Thoracic aorta (tissue), 2 donors: ENCODE measurements at places on chromosomes 2 and 18. TPM values are rescaled to one million over a fixed set of nuclear protein-coding genes. Genes with fewer than 3 reads are reported as not detected.

- H3K4me3 ChIP-seq, result peak overlapping the region; percentile 66
- no peaks in the 10 kb centered on the region for H3K27me3 ChIP-seq
- DNase-seq, result no peak
- H3K27ac ChIP-seq, result peak overlapping the region; percentile 82
- H3K36me3 ChIP-seq, result no peaks in the 10 kb centered on the region
Observed at GRCh38 chr2:207333599-207334300, 168.0 kb upstream of the KLF7 start.

GRCh38 chr2:181389524-181389923 is 67.7 kb upstream of the ITGA4 start:
- no peaks in the 10 kb centered on the region for H3K36me3 ChIP-seq
- no peaks in the 10 kb centered on the region for H3K27me3 ChIP-seq
- peaks cover 5% of the 10 kb centered on the region for H3K4me1 ChIP-seq
- no peak overlapping the region for H3K27ac ChIP-seq
- H3K4me3 ChIP-seq, result no peak overlapping the region

DNA sequence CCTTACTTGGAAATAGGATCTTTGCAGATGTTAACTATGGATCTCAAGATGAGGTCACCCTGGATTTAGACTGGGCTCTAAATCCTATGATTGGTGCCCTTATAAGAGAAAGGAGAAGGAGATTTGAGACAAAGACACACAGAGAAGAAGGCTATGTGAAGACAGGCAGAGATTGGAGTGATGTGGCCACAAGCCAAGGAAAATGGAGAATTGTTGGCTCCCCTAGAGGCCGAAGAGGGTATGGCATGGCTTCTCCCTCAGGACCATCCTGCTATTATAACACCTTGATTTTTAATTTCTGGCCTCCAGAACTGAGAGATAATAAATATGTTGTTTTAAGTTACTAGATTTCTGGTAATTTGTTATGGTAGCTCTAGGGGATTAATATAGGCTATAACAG is 7.6 kb downstream of the CYBRD1 start:
- H3K4me3 ChIP-seq, result no peak overlapping the region
- peaks cover 59% of the 10 kb centered on the region for H3K4me1 ChIP-seq
- H3K27me3 ChIP-seq, result no peaks in the 10 kb centered on the region
- H3K36me3 ChIP-seq, result no peaks in the 10 kb centered on the region

GRCh38 chr18:3081584-3081991 is 68.6 kb upstream of the LPIN2 start:
- no peak overlapping the region for H3K27ac ChIP-seq
- no peaks in the 10 kb centered on the region for H3K27me3 ChIP-seq
- no peak for DNase-seq
- no peaks in the 10 kb centered on the region for H3K4me1 ChIP-seq
- H3K36me3 ChIP-seq, result peaks cover 15% of the 10 kb centered on the region
- H3K4me3 ChIP-seq, result no peak overlapping the region

- H3K4me1 ChIP-seq, result no peaks in the 10 kb centered on the region
- no peak overlapping the region for H3K4me3 ChIP-seq
- no peaks in the 10 kb centered on the region for H3K36me3 ChIP-seq
- H3K27me3 ChIP-seq, result no peaks in the 10 kb centered on the region
Observed at GRCh38 chr2:65688141-65688886, 255.9 kb upstream of the SPRED2 start.

DNA sequence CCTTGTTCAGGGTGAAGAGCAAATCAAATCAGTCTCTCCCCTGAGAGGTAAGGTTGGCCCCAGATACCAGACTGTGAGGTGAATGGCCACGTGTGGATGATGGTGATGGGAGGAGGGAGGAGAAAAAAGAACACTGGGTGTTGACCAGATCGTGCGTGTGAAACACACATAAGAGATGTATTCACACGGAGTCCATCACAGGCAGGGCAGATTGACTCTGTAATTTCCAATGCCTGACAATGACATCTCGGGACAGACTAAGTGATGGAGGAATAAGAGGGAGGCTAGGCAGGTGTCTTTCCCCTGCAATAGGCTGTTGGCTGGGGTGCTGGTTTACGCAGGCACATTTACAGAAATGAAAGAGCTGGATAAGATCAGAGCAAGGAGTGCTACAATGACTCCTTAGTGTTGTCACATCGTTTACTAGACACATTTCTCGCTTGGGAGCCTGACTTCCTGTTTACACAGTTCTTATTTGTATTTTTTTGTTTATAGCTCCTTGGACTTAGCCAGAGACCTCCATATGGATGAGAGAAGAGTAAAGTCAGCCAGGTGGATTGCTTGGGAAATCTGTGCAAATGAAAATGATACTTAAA is 43.1 kb downstream of the CPO start:
- peak overlapping the region; percentile 28 for H3K4me3 ChIP-seq
- no peaks in the 10 kb centered on the region for H3K36me3 ChIP-seq
- no peak for DNase-seq
- no peak overlapping the region for H3K27ac ChIP-seq

GRCh38 chr18:78679613-78680260 is 299.9 kb upstream of the SALL3 start:
- no peaks in the 10 kb centered on the region for H3K36me3 ChIP-seq
- no peak overlapping the region for H3K4me3 ChIP-seq
- H3K27me3 ChIP-seq, result no peaks in the 10 kb centered on the region
- DNase-seq, result no peak
- no peaks in the 10 kb centered on the region for H3K4me1 ChIP-seq

- no peak overlapping the region for H3K4me3 ChIP-seq
- peaks cover 26% of the 10 kb centered on the region for H3K4me1 ChIP-seq
- no peak overlapping the region for H3K27ac ChIP-seq
- no peak for DNase-seq
Observed at GRCh38 chr2:62221141-62221540, 25.2 kb downstream of the B3GNT2 start.

DNA sequence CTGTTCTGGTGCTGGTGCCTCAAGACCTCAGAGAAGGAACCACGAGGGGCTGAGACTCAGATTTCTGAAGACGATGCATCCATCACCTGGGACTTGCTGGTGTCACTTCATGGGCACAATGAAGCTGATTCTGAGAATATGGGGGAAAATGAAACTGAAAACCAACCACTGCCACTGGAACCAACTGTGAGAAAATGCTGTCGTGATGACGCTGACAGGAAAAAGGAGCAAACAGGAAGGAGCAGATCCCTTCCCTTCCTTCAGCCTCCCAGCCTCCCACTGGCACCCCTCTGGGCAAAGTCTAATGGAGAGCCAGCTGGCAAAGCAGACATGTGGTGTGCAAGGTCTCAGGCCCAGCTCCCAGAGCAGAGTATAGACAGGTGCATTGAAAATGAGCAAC is 109.7 kb downstream of the FOXI3 start:
- no peaks in the 10 kb centered on the region for H3K36me3 ChIP-seq
- H3K4me1 ChIP-seq, result no peaks in the 10 kb centered on the region
- no peaks in the 10 kb centered on the region for H3K27me3 ChIP-seq
- H3K4me3 ChIP-seq, result no peak overlapping the region
- DNase-seq, result no peak
- H3K27ac ChIP-seq, result no peak overlapping the region

GRCh38 chr18:30712383-30712782 is 330.2 kb downstream of the DSC3 start:
- no peaks in the 10 kb centered on the region for H3K27me3 ChIP-seq
- no peaks in the 10 kb centered on the region for H3K4me1 ChIP-seq
- DNase-seq, result no peak
- no peak overlapping the region for H3K27ac ChIP-seq
- H3K36me3 ChIP-seq, result no peaks in the 10 kb centered on the region
- no peak overlapping the region for H3K4me3 ChIP-seq

GRCh38 chr2:150681120-150681804 is 193.8 kb upstream of the RND3 start:
- no peak overlapping the region for H3K4me3 ChIP-seq
- no peak overlapping the region for H3K27ac ChIP-seq
- no peaks in the 10 kb centered on the region for H3K4me1 ChIP-seq
- no peaks in the 10 kb centered on the region for H3K36me3 ChIP-seq

GRCh38 chr2:77567723-77568122 is 45.5 kb upstream of the LRRTM4 start:
- H3K27ac ChIP-seq, result no peak overlapping the region
- no peaks in the 10 kb centered on the region for H3K4me1 ChIP-seq
- H3K27me3 ChIP-seq, result no peaks in the 10 kb centered on the region
- no peaks in the 10 kb centered on the region for H3K36me3 ChIP-seq
- H3K4me3 ChIP-seq, result no peak overlapping the region

DNA sequence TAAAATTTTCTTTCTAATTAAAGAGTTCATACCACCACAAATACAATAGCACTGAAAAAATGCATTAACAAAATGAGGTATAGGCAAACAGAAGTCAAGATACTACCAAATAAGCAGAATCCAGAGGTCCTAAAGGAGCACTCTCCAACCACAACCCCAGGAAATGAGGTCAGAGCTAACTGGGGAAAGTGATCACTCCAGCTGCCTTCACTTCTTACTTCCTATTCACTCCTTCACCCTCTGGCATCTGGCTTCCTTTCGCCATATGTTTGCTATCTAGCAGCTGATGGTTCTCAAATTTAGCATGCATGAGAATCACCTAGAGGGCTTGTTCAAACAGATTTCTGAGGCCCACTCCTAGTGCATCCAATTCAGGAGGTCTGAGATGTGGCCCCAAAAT is 212.6 kb upstream of the ACVR2A start:
- H3K27ac ChIP-seq, result no peak overlapping the region
- no peak for DNase-seq
- no peaks in the 10 kb centered on the region for H3K4me1 ChIP-seq
- no peaks in the 10 kb centered on the region for H3K27me3 ChIP-seq
- H3K36me3 ChIP-seq, result no peaks in the 10 kb centered on the region
- no peak overlapping the region for H3K4me3 ChIP-seq

DNA sequence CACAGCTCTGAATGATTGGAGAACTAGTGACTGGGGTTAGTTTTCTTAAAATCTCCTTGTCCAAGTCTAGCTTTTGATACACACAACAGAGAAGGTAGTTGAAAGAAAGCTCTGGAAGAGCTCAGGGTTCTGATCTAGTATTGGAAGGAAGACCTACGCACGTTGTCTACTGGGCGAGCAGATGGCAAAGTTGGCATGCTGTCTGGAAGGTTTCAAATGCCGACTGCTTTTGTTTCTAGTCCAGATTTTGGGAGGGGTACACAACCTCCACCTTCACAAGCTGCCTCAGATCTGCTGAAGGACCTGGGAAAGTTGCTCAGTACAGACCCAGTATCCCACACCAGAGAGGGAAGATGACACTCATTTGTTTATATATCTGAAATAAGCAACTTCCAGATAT is 507.3 kb downstream of the RNF144A start:
- H3K36me3 ChIP-seq, result no peaks in the 10 kb centered on the region
- H3K27ac ChIP-seq, result no peak overlapping the region
- no peaks in the 10 kb centered on the region for H3K4me1 ChIP-seq

DNA sequence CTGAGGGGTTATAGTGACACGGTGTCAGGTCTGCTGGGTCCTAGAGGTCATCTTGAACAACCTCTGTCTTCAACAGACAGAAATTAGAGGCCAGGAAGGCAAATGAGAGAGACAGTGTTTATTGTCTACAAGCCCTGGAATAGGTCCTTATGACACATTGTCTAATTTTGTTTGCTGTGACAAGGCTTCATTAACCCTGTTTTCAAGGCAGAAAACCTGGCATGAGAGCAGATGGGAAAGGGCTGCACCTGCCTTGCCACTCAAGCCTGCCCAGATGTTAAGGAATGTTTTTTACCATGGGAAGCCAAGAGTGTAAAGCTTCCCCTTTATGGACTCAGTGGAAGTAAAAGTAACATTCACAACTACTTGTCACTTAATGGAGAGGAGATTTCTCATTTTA is 275.3 kb downstream of the KCNS3 start:
- no peaks in the 10 kb centered on the region for H3K36me3 ChIP-seq
- no peaks in the 10 kb centered on the region for H3K4me1 ChIP-seq
- DNase-seq, result no peak
- H3K4me3 ChIP-seq, result no peak overlapping the region

DNA sequence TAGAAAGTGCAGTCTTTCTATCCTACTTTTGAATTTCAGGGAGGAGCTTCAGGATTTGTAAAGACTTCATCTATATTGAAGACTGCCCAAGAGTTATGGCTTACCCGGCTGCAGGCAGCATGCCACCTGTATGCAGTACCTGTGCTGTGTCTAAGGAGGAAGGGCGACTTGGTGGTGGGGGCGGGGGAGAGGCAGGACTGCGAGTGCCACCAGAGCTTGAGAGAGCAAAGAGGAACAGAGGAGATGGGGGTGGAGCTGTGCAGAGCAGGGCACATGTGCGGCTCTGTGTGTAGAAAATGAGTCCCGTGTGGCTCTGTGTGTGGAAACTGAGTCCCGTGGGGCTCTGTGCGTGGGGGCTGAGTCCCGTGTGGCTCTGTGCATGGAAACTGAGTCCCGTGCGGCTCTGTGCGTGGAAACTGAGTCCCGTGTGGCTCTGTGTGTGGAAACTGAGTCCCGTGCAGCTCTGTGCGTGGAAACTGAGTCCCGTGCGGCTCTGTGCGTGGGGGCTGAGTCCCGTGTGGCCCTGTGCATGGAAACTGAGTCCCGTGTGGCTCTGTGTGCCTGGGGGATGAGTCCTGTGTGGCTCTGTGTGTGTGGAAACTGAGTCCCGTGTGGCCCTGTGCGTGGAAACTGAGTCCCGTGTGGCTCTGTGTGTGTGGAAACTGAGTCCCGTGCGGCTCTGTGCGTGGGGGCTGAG is 43.2 kb downstream of the LDLRAD4 start:
- DNase-seq, result no peak
- peak overlapping the region; percentile 86 for H3K27ac ChIP-seq
- H3K4me3 ChIP-seq, result peak overlapping the region; percentile 43
- H3K27me3 ChIP-seq, result no peaks in the 10 kb centered on the region
- H3K4me1 ChIP-seq, result peaks cover 87% of the 10 kb centered on the region

DNA sequence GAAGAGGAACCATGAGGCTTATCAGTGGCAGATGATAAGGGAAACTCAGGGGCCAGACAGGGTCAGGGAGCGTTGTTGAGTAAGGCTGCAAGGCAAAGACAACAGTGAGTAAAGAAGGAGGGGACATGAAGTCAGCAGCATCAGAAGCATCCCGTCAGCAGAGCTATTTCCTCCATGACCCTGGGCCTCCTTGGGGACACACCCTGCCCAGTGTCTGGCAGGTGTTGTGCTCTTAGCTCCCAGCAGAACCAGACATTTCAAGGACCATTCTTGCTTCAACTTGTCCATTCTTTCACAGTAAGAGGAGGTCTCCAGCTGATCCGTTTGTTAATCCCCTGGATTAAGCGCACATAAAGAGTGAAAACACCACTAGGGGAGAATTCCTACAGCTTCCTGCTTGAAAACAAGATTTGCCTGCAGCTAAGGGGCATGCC is 88.7 kb upstream of the MEIS1 start:
- no peaks in the 10 kb centered on the region for H3K36me3 ChIP-seq
- H3K4me1 ChIP-seq, result no peaks in the 10 kb centered on the region
- H3K27ac ChIP-seq, result no peak overlapping the region
- no peaks in the 10 kb centered on the region for H3K27me3 ChIP-seq
- no peak for DNase-seq
- no peak overlapping the region for H3K4me3 ChIP-seq

GRCh38 chr18:12770469-12771219 is 67.8 kb downstream of the PSMG2 start:
- no peak overlapping the region for H3K27ac ChIP-seq
- no peaks in the 10 kb centered on the region for H3K27me3 ChIP-seq
- no peak overlapping the region for H3K4me3 ChIP-seq
- H3K36me3 ChIP-seq, result no peaks in the 10 kb centered on the region
- no peaks in the 10 kb centered on the region for H3K4me1 ChIP-seq

- DNase-seq, result no peak
- H3K27ac ChIP-seq, result no peak overlapping the region
- H3K36me3 ChIP-seq, result no peaks in the 10 kb centered on the region
- no peaks in the 10 kb centered on the region for H3K27me3 ChIP-seq
- H3K4me3 ChIP-seq, result peak overlapping the region; percentile 72
Observed at GRCh38 chr2:102106133-102106556, 36.4 kb upstream of the IL1R1 start.

Gene CYP27A1
- total RNA-seq, result 31.6 TPM

Gene SNX17
- 133 TPM for total RNA-seq

Gene ALPP
- not detected for total RNA-seq

Gene DQX1
- not detected for total RNA-seq

Gene ABCB11
- not detected for total RNA-seq

Gene CYRIA
- 12.5 TPM for total RNA-seq

Gene SCYGR4
- not detected for total RNA-seq

Gene FBXO48
- total RNA-seq, result 0.41 TPM
